Activated CD8-positive, alpha-beta memory T cell treated with anti-CD3 and anti-CD28 coated beads for 1 hour (primary cell): ENCODE measurements at places on chromosomes 13 and 19.

DNA sequence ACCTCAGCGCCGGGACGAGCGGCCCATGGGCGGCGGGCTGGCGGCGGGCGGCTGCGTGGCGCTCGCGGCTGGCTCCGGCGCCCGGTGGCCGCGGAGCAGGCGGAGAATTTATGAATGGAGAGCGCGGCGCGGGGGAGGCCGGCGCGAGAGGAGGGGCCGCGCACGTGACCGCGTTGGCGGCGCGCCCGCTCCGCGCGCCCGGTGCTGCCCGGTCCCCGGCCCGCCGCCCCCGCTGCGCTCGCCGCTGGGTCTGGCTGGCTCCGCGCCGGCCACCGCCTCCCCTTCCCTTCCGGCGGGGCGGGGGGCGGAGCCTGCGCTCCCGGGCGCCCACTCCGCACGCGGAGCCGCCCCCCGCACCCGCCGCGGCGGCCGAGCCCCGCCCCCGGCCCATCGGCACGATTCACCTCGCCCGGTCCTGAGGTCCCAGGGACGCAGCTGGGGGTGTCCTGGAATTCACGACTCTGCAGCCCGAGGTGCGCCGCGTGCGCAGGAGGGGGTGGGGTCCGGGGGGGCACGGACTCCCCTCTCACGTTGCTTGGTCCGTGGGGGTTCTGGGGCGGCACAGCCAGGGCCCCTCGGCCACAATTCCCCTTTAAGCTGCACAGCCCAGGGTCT is at the start of gene CBARP:
CBARP (minus strand) TSS at position 252 of the 615 bp plus-strand sequence. CDS start 1,905 bp downstream, outside the sequence.
- no peak for DNase-seq

GRCh38 chr19:48442116-48443035 is 3.4 kb upstream of the GRWD1 start:
- no peak for DNase-seq

GRCh38 chr19:576768-577438 is 4.5 kb downstream of the BSG start:
- DNase-seq: no peak

DNA sequence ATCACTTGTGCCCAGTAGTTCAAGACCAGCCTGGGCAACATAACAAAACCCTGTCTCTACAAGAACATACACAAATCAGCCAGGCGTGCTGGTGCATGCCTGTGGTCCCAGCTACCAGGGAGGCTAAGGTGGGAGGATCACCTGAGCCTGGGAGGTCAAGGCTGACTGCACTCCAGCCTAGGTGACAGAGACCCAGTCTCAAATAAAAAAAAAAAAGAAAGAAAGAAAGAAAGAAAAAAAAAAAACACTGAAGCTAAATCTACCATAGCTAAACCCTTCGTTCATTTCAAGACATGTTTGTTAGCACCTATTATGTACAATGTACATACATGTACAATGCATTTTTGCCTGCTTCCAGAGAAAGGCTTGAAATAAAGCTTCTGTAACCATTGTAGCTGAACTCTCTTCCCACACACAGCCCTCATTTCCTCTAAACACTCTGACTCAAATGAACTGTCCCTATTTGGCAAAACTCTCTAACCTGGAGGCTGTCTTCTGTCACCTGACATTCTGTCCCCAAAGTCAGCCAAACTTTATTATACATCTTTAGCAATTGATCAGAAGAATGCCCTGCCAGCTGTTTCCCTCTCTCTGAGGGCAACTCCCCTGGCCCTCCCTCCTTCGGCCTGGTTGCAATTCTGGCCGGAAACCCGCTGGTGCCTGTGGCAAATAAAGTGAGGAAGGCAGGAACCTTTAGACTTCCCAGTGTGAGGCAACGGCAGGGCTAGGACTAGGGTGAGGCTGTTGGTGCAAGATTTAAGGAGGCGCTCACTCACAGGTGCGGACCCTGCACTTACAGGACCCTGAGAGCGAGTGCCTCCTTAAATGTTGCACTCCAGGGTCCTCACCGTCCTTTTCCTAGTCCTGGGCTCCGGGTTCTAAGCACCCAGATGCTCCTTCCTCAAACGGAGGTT is 1.8 kb downstream of the ETHE1 start:
- DNase-seq: no peak

DNA sequence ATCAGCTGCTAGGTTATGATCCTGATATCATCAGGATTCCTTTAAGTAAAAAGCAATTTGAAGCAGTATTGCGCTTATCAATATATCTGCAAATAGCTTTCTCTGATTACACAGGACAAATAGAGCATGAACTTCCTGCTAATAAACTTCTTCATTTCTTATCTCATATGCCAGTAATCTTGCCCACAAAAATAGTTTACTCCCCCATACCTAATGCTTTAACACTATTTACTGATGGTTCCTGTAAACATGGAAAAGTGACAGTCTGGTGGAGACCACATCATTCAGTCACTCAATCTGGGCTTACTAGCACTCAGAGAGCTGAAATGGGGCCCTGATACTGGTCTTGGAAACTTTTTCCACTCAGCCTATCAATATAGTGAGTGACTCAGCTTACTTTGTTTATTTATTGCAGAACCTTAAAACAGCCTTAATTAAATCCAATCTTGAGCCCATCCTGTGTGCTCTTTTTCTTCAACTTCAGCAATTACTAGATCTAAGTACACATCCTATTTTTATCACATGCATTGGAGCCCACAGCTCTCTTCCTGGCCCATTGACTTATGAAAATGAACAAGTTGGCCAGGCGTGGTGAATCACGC is 1464.3 kb downstream of the UQCRFS1 start:
- DNase-seq: no peak

DNA sequence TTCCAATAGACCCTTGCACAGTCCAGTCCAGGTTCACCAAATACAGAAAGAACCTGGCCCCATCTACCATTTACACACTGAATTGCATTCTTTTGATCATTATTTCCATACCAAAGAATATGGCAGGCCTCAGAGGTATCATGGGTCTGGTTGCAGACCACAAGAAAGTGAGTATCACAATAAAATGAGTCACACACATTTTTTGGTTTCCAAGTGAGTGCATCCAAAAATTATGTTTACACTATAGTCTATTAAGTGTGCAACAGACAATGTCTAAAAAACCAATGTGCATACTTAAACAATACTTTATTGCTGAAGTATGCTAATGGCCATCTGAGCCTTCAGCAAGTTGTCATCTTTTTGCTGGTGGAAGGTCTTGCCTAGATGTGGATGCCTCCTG is 105.3 kb downstream of the SPACA7 start:
- no peak for DNase-seq

DNA sequence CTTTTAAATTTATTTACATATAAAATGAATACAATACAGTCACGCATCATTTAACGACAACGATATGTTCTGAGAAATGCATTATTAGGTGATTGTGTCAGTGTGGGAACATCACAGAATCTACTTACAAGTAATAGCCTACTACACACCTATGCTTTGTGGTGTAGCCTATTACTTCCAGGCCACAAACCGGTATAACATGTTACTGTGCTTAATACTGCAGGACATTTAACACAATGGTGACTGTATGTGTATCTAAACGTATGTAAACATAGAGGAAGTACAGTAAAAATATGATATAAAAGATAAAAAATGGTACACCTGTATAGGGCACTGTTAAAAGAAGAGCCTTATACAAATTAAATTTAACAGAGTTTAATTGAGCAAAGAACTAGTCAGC is 62.4 kb upstream of the KLHL1 start:
- DNase-seq: no peak
